ENCODE measurements at places on chromosomes 7 and 10.

DNA sequence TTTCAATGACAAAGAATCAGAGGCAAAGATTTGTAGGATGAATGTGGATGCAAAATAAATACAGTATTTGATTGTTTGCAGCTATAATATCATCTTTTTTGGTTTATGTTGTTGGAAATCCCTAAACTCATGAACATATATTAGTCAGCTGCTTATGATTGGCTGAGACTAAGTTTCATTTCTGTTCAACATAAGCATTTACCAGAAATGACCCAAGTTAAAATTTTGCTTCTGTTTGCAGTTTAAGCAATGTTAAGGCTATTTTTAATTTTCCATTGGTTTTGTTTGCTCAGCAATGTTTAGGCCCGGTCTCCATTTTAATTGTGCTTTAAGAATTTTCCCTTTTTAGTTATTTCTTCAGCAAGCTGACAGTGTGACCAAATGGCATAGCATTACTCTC, 22.0 kb downstream of the GIMAP6 start:
- no peak for DNase-seq

- no peak for DNase-seq
These were observed 60.3 kb downstream of the COBL start for GRCh38 chr7:51256209-51256781.

DNA sequence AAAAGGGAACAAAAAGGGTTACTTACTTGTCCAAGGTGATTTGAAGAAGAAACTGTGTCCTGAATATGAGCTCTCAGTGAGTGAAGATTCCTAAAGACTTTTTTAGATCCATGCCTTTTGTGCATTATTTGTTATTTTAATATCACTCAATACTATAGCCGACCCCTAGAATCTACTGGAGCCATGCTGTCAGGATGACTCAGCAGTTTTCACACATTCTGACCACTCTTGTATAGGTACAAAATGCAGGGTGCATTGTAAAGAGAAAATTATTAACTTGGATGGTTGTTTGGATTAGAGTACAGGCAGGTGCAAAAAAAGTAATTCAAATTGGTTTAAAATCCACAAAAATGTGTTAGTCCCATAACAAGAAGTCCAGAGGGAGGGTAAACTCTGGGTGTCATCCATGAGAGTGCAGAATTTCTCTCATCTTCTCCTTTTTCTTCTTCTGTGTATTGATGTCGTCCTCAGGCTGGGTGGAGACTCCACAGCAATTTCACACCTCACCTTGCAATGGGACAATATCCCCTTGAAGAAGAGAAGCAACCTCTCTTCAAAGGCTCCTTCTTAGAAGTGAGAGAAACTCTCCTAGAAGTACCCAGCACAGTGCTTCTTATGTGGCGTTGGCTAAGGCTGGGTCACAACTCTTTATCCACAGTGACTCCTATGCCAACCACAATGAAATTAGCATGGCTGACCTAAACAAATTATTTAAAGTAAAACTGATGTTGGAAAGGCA, 75.6 kb downstream of the AKR1C4 start:
- DNase-seq: no peak

GRCh38 chr10:118203461-118203860, 138.7 kb downstream of the FAM204A start:
- DNase-seq: no peak

DNA sequence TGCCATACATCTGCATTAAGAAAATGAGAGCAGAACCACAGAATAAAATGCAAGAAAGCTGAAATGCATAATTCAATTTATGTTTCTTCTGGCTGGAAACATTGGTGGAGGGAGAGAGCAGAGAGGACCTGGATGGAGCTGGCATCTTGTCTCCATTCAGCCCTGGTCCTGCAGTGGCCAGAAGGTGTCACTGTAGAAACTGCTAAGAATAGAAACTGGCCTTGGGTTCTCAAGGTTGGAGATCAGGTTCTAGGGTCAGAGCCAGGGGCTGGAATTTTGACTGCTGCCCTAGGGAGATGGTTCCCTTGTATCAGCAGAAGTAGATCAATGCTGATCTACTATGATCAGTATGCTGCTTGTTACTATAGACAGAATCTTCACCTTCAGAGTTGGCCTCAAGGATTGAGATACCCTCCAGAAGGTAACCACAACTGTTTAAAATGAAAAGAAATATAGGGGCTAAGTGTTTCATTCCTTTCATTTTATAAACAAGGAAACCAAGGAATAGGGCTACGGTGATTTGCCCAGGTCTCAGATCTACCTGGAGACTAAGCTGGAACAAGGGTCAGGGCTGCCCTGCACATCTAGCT, 13.1 kb downstream of the TAS2R41 start:
- no peak for DNase-seq

- no peak for DNase-seq
These were observed 247.3 kb upstream of the LYZL1 start for GRCh38 chr10:29041616-29042015.

GRCh38 chr7:91835826-91836368, 44.6 kb downstream of the MTERF1 start:
- DNase-seq: no peak

DNA sequence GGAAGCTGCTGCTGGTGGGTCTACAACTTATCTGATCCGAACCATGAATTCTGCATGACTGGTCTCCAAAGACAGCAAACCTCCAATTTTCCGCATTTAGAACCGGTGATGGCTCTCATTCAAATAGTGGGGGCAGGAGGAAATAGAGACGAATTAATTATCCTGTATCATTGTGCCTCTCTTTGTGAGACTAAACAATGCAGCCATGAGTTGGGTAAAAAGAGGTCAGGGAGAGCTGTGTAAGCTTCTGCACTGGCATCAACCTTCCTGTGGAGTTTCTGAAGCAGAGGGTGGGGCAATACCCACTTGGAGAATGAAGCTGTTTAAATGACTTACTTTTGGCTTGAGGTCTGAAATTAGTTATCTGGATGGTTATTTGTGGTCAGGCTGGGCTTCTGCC, 266.4 kb downstream of the SORCS3 start:
- DNase-seq: no peak

- no peak for DNase-seq
These were observed 93.8 kb downstream of the GAD2 start for GRCh38 chr10:26310361-26310760.

DNA sequence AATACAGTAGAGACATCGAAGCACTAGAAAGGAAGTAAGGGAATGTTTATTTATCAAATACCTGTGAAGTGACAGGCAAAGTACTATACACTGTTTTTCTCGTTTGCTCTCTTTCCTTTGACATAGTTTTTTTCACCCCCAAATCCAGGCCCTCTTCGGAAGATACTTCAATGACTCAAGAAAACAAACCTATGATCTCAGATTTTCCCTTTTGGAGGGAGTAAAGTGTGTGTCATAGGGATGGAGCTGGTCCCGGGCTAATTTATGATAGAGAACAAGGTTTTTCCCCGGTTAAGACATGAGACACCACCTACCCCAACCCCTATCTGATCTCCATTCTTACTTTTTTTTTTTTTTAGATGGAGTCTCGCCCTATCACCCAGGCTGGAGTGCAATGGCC, 61.7 kb downstream of the MAP3K8 start:
- DNase-seq: no peak

DNA sequence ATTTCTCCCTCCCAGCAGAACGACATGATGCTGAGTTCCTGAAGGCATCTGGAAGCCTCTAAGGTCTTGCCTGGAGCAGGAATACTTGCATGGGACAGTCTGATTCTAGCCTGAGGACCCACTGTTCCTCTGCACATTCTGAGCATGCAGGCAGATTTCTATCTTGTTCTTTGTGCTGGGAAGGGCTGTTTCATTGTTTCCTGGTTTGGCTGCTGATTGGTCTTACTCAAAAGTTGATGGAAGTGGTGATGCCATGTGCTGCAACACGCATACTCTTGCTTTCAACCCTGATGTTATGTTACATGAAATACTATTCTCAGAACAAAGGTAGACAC, 307.0 kb downstream of the GATA3 start:
- peak; percentile 85 for DNase-seq

DNA sequence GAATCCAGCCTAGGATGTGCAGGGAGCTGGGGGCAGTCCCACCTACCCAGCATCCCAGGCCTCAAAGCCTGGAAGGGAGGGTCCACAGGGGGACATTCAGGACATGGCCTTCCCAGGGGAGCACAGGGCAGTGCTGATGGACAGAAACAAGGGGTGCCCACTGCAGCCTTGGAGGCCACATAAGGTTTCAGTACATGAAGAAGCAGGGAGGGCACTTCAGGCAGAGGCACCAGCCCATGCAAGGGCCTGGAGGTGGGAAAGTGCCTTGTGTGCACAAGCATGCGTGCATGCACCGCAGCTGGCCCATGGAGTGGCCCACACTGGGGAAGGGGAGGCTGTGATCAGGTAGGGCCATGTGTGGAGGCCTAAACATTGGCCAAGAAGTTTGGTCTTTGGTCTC, 9.1 kb downstream of the C10orf105 start:
- no peak for DNase-seq

DNA sequence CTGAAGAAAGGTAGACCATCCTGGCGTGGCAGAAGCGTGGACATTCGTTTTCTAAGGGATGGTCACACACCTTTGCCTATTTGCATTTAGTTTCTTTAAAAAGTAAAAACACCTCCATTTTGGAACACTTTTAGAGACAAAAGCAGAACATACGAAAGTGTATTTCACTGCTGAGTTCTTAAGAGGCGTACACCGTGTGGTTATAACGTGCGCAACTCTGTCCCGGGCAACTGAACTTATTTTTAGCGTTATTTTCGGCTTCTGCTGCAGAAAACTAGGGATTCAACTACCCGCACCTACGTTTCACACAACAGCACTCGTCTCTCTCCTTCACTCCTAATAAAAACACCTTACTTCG, 557 bp upstream of the LSM8 start:
- DNase-seq: no peak

GRCh38 chr10:14450041-14450491, 119.3 kb upstream of the FRMD4A start:
- DNase-seq: no peak

DNA sequence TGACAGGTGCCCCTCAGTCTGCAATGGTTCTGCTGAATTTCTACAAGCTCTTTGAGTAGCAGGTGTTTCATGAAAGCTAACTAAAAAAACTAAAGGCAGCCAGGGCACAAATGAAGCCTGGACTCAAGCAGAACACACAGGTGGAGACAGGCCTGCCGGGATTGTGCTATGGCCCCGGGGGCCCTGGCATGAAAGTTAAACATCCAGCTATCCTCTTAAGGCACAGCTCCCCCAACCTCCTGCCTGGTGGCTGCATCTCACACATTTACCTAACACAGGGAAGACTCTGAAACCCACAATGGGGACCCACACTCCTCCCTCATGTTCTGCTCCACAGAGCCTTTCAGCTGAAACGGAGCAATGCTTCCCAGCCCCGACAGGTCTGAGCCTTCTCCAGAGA, 76.3 kb upstream of the CAMK2B start:
- DNase-seq: no peak

- no peak for DNase-seq
These were observed 1183.9 kb upstream of the C7orf33 start for GRCh38 chr7:147406521-147407135.

GRCh38 chr10:103843045-103843444, 12.3 kb downstream of the SH3PXD2A start:
- no peak for DNase-seq

- no peak for DNase-seq
These were observed 172.0 kb upstream of the ITGB1 start for GRCh38 chr10:33129996-33130386.

GRCh38 chr7:39252916-39253315, 275.2 kb downstream of the POU6F2 start:
- no peak for DNase-seq

GRCh38 chr10:96488161-96488935, 25.4 kb downstream of the TLL2 start:
- no peak for DNase-seq

DNA sequence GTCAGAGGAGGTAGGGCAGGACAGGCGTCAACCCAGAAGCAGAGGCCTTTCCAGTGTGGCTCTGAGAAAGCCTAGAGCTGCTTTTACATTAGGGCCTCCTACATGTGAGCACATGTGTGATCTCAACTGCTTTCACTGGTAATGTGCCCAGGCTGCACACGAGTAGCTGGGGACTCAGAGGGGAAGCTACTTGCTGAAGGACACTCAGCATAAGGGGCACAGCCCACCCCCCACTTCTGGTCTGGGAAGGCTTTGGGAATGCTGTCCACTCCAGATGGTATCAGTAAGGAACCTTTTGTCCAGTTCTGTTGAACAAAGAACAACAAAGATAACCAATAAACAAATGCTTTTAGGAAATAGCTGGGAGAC, 18.9 kb downstream of the PRF1 start:
- DNase-seq: no peak

All from T-helper 2 cell (primary cell).